Kasumi-1 (cell line): ENCODE measurements at places on chromosomes 11 and 22.

- DNase-seq: no peak
These were observed 48.6 kb downstream of the MRGPRX1 start for GRCh38 chr11:18890615-18891014.

DNA sequence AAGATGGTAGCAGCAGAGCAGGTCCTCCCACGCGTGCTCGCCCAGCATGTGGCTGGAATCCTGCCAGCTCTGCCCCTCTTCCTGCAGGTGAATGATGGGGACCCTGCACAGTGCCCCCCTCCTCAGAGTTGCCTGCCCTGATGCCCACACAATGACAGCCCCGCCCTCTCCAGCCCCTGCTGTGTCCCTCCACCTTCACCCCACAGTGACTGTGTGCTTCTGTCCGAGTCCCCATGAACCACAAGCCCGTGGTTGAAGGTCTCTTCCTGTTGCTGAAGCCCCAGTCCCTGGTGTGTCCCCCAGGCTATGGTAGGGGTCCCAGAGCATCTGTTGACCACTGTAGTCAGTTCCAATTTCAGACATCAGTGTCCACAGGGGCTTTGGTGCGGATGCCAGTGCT, 71.0 kb downstream of the BRD1 start:
- no peak for DNase-seq

GRCh38 chr11:69308491-69308911, 14.5 kb downstream of the MYEOV start:
- DNase-seq: no peak

DNA sequence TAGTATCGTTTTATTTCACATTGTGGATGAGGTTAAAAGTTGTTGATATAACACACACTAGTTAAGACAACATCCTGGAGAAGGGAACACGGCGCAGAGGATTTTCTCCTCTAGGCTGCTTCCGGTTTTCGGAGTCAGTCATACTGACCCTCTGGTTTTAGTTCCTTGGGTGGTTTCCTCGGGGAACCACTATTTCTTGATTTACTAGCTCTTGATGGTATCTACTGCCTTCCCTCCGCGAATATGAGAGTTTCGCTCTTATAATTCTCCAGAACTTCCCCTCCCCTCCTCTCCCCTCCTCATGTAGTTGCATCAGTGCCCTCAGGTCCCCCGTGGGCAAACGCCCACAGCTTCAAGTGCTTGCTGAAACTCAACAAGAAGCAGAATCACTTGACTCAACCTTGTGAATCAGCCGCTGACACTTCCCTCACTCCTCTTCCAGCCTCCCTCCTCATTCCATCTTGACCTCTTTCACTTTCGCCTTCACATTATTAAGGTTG, 15.9 kb upstream of the APOBEC3A start:
- no peak for DNase-seq

- DNase-seq: no peak
These were observed 29.7 kb downstream of the AP2A2 start for GRCh38 chr11:955154-956063.

GRCh38 chr11:60835534-60835846, 6.4 kb upstream of the CCDC86 start:
- DNase-seq: no peak

DNA sequence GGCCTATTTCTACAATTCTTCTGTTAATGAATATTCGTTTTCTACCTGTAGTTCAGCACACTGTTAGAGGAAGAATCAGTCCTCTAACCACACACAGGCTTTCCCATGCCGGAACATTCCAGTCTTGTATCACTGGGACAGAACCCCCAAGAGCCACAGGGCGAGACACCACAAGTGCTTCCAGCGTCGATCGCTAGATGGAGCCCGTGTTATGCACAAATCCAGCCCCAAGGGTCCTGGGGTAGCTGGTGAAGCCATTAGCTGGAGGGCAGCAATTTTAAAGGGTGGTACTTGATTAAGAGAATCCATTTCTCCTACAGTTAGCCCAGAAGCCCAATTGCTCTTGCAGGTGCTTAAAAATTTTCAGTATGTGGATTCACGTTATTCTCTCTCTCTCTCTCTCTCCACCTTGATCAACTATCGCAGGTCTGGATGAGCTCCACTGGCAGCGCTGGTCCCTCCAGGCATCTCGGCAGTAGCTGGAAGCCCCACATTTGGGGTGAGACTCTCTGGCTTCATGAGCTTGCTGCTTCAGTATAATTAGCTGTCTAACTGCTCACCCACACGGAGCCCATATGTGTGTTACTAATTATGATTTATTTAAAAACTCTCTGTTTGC, 148.2 kb upstream of the SNX19 start:
- DNase-seq: peak; percentile 32

- DNase-seq: no peak
These were observed 68.8 kb upstream of the CLTCL1 start for GRCh38 chr22:19360300-19360792.

GRCh38 chr22:47174096-47174495, 411.6 kb downstream of the TBC1D22A start:
- no peak for DNase-seq

- no peak for DNase-seq
These were observed 5.1 kb downstream of the ACCS start for GRCh38 chr11:44071157-44071556.

- no peak for DNase-seq
These were observed 421.9 kb upstream of the CADM1 start for GRCh38 chr11:115926138-115926537.

DNA sequence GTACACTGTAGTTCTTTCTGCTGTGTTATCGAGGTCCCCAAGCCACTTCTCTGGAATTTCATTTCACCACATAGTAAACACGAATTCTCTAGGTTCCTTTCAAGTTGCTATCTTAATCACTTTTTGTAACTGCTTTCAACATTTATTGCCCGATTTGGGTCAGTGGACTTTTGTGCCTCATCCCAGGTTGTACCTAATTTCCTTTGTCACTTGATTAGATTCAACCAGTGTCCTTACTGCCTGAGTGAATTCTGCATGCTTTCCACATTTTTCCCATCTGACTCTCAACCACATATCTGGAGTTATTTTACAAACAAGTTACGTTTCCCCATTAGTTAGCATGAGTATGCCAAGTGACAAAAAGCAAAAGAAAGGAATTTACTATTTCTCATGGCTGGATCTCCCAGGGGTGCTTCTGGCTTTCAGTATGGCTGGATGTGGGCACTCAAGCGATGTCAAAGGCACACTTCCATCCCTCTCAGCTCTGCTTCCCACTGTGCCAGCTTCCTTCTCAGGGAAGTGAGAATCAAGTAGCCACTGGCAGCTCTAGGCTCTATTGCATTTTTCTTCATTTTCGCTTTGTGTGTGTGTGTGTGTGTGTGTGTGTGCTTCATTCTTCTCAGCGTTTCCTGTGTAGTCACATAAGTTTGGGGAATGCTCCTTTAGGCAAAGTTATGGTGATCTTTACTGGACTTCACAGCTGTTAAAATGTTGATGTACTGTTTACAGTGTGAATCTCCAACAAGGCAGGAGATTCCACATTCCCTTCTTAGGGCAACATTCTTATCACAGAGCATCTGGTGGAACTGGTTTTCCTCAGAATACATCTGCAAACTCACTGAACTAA, 128.9 kb downstream of the DBX1 start:
- no peak for DNase-seq

- DNase-seq: no peak
These were observed 15.4 kb downstream of the ARHGEF17 start for GRCh38 chr11:73323464-73323863.

DNA sequence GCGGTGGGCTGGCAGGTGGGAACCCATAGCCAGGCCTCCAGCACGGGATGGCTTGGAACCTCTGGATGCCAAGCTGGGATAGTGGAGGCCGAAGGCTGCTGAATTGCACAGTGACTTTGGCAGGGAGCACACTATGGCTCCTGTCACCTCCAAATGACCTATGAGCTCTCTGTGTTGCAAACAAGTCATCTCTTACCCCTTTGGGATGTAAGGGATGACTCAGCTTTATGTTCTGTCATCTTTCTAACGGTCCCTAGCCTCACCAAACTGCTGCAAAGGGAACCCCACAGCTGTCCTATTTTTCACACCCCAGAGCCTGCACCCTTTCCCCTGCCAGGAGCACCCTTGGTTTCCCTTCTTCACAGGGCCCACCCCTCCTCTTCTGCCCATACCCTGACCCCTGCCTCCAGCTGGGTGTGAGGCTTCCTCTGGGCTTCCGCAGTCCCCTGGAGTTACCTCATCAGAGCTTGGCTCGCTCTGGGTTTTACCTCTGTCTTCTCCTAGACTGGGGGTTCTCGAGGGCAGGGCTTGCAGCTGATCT, 2.7 kb upstream of the SCUBE1 start:
- peak; percentile 8 for DNase-seq

DNA sequence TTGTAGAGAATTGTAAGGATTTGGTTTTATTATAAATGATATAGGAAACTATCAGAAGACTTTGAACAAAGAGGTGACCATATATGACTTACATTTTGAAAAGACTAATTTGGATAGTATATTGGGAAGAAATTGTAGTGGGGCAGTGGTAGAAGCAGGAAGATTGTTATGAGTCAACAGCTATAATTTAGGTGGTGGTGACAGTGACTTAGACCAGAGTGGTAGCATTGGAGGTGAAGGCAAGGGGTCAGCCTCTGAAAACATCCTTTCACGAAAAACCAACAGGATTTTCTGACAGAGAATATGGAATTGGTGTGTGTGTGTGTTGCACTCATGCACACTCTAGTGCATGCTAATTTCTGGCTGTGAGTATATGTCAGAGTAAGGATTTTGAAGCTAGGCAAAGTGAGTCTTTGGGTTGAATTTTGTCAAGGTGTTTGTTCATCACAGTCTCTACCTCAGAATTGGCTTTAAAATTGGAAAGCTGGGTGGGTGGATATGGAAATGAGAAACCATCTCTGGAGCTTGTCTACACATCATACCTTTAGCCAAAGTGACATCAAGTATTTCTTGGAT, 8.2 kb upstream of the HBE1 start:
- DNase-seq: no peak

DNA sequence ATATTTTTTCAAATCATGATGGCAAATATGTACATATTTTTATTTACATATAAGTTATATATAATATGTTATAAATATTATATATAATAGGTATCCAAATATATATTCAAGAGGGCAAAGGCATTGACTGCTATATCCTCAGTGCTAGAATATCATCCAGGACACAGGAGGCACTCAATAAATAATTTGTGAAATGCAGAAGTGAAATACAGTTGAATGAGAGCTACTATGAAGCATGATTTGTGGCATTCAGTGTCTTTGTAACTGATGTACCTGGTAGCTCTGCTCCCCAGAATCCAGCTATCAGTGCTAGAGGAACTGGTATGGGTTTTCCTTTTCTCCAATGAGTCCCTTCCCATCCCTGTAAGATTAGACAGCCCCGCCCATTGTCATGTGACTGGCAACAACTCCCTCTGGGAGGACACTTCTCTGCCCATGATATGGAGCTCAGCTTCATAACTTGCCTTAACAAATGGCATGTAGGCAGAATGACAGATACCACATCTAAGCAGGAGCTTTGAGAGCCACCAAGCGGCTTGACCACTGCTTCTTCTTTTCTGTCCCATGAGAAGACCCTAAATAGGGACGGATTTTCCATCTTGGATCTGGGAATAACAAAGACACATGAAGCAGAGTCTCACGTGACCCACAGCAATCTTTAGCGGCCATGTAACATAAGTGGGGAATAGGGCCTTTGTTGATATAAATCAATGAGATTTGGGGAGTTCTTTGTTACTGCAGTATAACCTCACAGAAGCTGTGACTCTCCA, 10.2 kb upstream of the CD82 start:
- DNase-seq: no peak

- no peak for DNase-seq
These were observed 524.2 kb upstream of the CHORDC1 start for GRCh38 chr11:90747057-90747456.

DNA sequence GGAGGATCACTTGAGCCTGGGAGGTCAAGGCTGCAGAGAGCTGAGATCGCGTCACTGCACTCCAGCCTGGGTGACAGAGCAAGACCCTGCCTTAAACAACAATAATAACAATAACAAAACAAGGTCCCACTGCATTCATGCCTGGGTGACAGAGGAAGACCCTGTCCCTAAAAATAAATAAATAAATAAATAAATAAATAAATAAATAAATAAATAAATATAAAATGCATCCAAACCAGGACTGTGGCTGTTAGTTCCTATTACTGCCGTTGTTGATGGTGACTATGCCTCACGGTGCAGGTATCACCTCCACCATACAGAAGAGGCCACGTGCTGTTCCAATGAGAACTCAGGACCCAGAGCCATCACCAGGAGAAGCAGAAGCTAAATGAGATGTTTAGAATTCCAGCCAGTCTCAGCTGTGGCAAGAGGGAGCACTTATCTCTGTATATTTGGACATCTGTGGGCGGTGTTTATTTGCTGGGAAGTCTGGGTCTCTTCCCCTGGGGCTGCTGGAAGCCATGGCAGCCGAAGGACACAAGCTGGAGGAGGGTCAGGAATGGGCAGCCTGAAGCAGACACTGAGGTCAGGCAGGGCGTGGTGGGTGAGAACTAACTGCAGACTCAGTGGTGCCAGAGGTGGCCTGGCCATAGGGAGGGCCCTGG, 21.6 kb downstream of the C11orf86 start:
- no peak for DNase-seq

- no peak for DNase-seq
These were observed 23.3 kb upstream of the CHRM4 start for GRCh38 chr11:46414879-46415278.

- DNase-seq: no peak
These were observed 282.3 kb downstream of the ST3GAL4 start for GRCh38 chr11:126637795-126638175.

DNA sequence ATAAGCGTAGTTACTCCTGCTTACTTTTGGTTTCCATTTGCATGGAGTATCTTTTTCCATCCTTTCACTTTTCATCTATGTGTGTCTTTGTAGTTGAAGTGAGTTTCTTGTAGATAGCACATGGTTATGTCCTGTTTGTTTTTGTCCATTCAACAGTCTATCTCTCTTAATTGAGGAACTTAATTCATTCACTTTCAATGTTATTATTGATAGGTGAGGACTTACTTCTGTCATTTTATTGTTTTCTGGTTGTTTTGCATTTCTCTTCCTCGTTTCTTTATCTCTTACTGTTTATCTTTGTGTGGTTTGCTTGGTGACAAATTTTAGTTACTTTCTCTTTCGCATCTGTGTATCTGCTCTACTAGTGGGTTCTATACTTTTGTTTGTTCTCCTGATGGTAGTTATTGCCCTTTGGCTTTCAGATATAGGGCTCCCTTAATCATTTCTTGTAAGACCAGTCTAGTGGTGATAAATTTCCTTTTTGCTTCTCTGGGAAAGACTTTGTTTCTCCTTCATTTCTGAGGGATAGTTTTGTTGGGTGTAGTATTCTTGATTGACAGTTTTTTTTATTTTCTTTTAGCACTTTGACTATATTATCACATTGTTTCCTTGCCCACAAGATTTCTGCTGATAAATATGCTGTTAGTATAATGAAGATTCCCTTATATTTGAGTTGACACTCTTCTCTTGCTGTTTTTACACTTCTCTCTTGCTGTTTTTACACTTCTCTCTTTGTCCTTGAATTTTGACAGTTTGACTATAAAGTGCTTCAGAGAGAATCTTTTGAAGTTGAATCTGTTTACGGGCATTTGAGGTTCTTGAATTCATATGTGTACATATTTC, 9.0 kb upstream of the RAG1 start:
- no peak for DNase-seq

GRCh38 chr11:108959874-108960273, 295.0 kb downstream of the DDX10 start:
- no peak for DNase-seq

GRCh38 chr11:76610371-76610770, 60.2 kb downstream of the LRRC32 start:
- no peak for DNase-seq

GRCh38 chr11:112811783-112812182, 149.4 kb upstream of the NCAM1 start:
- no peak for DNase-seq

- DNase-seq: peak; percentile 42
These were observed 3.5 kb upstream of the LARGE1 start for GRCh38 chr22:33923660-33924246.

GRCh38 chr11:128911239-128911638, 20.1 kb downstream of the KCNJ5 start:
- no peak for DNase-seq
